ENCODE measurements at places on chromosomes 1 and 21. TPM values are rescaled to one million over a fixed set of nuclear protein-coding genes. Genes with fewer than 3 reads are reported as not detected.

C1orf167 gene
- not detected for total RNA-seq

DNA sequence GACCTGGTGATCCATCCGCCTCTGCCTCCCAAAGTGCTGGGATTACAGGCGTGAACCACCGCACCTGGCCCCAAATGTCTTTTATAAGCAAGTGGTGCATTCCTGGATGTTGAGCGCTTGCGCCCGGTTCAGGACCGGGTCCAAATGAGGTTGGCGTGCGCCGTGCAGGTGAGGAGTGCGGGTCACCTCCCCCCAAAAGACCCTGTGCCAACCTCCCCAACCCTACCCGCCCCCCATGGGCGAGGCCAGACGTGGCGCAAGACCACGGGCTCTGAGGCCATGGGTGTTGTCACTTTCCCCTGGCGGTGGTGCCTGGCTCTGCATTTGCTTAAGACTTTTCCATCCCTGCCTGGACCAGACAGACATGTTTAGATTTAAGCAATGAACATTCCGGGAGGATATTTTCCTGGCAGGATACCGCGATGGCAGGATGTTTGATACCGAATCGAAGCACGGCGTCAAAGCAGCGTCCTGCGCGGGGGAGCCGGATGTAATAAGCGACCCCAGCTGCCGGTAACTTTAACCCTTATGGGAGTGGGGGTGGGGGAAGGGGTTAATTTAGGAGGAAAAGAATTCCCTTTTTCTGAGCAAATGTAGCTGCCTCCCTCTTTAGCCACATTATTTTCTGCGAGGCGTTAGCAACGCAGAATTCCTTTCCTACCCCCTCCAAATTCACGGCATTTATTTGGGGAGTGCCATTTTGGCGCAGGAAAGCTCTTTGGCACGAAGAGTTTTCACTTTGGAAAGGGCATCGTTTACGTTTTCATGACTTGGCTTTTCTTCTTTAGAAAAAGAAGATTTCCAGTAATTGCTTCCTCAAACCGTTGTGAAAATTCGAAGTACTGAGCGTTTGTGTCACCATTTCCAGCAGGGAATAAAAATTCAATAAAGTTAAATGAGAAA lies 27.8 kb upstream of the RNF187 start:
- H3K4me1 ChIP-seq: peaks cover 8% of the 10 kb centered on the region
- H3K27ac ChIP-seq: peak overlapping the region; percentile 79
- DNase-seq: peak; percentile 75
- H3K36me3 ChIP-seq: no peaks in the 10 kb centered on the region

TEDDM1 gene
- total RNA-seq: not detected

GRCh38 chr1:49435291-49435690 lies 588.5 kb downstream of the AGBL4 start:
- H3K27ac ChIP-seq: no peak overlapping the region
- H3K4me3 ChIP-seq: no peak overlapping the region
- H3K27me3 ChIP-seq: no peaks in the 10 kb centered on the region
- no peak for DNase-seq

DNA sequence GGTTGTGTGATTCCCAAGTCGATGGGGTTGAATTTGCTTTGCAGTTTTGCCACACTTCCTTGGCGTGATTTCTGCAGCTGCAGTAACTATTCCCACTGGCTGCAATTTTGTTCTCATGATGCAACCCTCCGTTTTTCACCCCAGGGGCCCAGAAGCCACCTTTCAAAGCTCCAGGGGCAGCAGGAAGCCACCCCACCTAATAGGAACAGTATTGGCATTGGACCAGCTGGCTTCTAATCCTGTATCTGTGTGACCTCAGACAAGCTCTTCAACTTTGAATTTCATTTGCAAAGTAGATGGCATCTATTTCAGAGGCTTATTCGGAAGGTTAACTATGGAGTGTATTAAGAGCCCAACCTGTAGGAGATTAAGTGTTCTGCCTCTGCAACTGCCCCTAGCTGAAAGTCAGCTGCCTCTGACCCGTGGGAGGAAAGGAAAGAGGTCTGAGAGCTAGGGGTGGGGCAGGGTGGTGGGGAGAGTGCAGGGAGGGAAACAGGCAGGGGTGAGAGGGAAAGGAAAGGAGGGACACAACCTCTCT lies 12.6 kb downstream of the C1orf115 start:
- no peak for DNase-seq
- H3K36me3 ChIP-seq: no peaks in the 10 kb centered on the region
- no peaks in the 10 kb centered on the region for H3K4me1 ChIP-seq
- no peak overlapping the region for H3K4me3 ChIP-seq
- no peak overlapping the region for H3K27ac ChIP-seq
- no peaks in the 10 kb centered on the region for H3K27me3 ChIP-seq

RGS1 gene
- total RNA-seq: 13.0 TPM

SPRR1B gene
- not detected for total RNA-seq

Data from ascending aorta (tissue), 2 donors.